ENCODE measurements at places on chromosomes 12 and 14.

GRCh38 chr14:85418721-85419120 lies 111.2 kb upstream of the FLRT2 start:
- no peak for DNase-seq

GRCh38 chr12:112809684-112810083 lies 18.1 kb downstream of the RPH3A start:
- no peak for DNase-seq

GRCh38 chr12:127811988-127812387 lies 455.0 kb upstream of the TMEM132C start:
- no peak for DNase-seq

GRCh38 chr12:111758120-111758561 lies 8.6 kb upstream of the ALDH2 start:
- DNase-seq: no peak

- DNase-seq: no peak
These were observed 71.9 kb downstream of the RASSF8 start for GRCh38 chr12:26030371-26030770.

- DNase-seq: no peak
These were observed 16.3 kb downstream of the ST8SIA1 start for GRCh38 chr12:22318108-22318737.

- peak; percentile 40 for DNase-seq
These were observed 75.9 kb upstream of the FBRSL1 start for GRCh38 chr12:132413931-132414588.

GRCh38 chr12:87796961-87797516 lies 232.2 kb downstream of the C12orf50 start:
- DNase-seq: no peak

GRCh38 chr12:75271576-75271975 lies 58.5 kb downstream of the CAPS2 start:
- DNase-seq: no peak

DNA sequence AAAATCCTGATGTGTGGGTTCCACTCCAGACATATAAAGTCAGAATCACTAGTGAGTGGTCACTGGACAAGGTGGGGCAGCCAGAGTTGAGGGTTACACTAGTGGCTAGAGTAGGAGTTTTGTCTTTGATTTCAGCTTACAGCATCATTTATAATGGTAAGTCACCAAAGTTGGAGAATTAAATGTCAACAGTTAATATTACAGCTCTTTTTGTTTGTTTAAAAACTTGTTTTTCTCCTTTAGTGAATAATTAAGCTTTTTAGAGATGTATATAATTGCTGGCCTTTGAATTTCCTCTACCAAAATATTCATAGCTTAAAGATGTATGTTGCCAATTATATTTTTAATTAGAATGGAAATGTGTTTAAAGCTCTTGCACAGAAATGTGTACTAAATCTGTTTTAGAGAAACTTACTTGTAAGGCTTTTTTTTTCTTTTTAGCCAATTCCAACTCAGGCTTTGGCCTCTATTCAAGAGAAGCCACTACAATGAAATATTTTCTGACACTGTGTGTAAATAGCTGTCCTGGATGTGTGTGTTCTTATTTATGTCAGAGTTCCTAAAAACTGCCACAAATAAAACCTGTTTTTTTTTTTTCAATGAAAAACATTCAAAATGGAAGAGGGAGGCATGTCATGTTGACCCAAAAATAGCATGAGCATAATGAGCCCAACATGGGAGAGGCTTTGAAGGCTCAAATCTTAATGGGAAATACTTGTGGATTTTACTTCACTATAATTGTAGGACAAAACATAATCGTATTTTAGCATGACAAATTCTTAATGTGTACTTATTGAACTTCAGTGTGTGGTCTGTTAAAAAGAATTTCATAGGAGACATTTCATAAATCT lies 92.2 kb downstream of the TBC1D30 start:
- no peak for DNase-seq

DNA sequence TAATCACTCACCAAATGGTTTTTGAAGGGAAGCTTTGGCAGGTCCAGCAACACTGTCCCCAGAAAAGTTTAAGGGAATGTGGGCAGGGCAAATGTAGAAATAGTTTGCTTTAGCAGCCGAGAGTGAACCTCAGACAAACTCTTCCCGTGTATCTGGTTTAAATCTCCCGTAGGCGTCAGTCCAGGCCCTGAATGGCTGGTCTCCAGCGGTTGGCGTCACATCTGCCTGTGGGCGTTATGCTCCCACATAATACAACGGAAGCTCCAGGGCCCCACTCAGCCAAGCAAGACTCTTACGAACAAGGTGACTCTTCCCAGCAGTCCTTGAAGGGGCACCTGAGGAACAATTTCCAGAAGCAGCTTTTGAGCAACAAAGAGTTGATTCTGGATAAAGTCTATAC lies 942 bp downstream of the ZC2HC1C start:
- no peak for DNase-seq

DNA sequence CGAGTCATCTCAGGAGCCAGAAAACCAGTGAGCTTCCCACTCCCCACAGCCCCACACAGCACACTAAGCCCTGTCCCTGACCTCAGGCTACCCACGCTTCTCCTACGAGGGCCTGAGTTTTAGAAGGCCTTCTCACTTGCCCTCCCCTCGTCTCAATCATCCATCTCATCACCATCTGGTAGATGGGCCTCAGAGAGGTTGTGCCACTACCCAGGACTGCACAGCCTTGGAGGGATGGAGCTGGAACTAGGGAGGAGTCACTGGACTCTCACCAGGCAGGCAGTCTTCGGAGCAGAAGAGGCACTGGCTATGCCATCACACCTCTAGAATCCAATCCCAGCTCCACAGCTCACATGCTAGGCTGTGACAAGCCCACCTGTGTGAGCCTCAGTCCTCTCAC lies 52.3 kb downstream of the ITPK1 start:
- DNase-seq: no peak

- DNase-seq: peak; percentile 61
These were observed 693.0 kb downstream of the NRXN3 start for GRCh38 chr14:78863143-78863542.

DNA sequence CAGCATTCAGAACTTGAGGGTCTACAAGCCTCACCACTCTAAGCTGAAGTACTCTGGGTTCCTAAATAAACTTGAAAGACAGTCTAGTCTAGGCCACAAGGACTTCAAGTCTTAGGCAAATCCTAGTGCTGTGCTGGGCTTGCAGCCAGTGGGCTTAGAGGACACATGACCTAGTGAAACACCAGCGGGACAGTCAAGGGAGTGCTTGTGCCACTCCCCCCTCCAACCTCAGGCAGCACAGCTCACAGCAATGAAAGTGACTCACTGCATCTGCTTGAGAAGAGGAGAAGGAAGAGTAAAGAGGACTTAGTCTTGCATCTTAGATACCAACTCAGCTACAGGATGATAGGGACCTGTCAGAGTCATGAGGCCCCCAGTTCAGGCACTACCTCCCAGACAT lies 438.1 kb downstream of the IPO8 start:
- no peak for DNase-seq

DNA sequence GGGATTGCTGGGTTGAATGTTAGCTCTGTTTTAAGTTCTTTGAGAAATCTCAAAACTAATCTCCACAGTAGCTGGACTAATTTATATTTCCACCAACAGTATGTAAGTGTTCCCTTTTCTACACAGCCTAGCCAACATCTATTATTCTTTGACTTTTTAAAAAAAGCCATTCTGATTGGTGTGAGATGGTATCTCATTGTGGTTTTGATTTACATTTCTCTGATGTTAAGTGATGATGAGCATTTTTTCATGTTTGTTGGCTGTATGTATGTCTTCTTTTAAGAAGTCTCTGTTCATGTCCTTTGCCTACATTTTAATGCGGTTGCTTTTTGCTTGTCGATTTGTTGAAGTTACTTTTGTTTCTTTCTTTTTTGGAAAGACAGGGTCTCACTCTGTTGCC lies 301.1 kb upstream of the OR4E1 start:
- DNase-seq: no peak

DNA sequence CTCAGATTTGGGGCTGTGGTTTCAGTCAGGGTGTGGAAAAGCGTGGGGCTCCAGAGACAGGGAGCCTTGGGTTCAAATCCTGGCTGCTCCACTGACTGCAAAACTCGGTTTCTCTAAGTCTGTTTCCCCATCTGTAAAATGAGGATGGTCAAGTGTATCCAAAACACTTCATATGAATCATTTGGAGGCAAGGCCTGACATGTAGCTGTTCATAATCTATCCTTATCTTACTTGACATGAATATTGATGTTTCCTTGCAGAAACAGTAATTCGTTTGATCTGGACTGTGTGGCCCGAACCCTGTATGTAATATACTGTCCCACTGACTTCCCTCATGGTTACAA lies 1.5 kb upstream of the CCDC63 start:
- DNase-seq: no peak

DNA sequence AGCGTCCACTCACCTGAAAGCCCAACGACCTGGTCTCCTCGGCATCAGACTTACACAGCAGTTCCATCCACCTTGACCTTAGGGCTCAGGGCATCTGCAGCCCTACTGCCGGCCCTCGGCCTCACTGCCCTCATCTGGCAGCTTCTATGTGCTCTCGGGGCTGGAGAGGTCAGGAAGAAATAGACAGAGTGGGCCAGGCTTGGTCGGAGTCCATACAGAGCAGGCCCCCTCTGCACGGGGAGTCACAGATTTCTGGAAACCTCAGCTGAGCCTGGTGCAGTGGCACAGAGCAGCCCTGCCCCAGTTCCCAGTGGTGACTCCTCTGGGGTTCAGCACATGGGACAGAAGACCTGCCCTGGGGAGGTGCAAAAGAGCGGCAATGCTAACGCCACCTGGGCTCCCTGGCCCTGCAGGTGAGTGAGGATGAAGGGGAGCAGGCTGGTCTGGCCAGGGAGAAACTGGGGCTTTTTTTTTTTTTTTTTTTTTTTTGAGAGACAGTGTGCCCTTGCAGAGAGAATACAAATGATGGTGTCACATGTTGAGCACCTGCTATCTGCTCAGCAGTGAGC lies 190.1 kb upstream of the PRMT8 start:
- no peak for DNase-seq

- peak; percentile 23 for DNase-seq
These were observed 745 bp upstream of the NAA30 start for GRCh38 chr14:57389646-57390036.

DNA sequence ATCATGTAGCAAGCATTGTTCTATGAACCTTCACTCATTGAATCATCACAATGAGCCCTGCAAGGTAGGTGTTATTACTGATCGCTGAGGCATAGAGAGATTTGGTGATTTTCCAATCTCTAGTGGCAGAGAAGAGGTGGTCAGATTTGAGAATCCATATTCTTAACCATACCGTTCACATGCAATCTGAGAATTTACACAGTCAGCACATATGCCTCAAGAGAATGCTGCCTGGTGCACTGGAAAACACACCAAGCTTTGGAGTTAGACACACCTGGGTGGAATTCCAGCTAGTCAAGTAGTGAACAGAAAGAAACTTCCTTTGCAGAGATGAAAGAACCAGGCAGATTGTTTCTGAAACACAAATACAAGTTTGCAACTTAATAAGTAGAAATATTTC lies 94.1 kb downstream of the LGR5 start:
- DNase-seq: no peak

- DNase-seq: no peak
These were observed 179.6 kb upstream of the PDZRN4 start for GRCh38 chr12:41008472-41008871.

DNA sequence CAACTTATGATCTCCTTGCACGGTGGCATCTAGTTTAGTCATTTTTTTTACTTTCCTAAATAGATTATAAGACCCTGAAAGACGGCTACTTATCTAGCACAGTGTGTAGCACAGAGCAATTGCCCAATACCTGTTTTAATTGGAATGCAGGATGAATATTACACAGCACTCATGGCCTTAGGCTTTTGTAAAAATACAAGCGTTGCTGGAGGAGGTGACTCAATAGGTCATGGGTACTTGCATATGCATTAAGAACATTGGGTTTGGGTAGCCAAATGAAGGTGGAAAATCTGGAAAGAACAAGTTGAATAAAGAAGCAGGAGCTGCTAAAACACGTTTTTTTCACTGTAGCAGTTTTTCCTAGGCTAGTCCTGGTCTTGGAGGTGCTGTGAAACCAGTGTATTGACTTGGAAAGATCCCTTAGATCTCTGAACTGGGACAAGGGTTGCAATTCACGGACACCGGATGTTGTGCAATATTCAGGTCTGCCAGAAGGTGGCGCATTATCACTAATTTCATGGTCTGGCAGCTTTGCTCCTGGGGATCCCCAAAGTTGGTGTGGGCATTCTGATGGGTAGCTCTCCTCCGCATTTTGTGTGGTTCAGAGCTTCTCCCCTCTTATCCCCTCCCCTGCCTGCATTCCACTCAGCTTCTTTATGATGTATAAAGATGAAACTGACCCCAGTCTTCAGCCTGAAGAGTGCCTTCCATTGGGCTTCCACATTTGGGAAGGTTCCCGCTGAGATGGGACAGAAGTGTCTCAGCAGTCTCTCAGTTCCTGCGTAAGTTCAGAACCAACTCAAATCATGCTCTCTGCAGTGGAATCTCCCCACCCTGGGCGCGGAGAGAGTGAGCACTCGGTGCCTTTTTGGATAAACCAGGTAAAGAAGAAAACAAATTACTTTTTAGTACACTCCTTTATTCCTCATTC lies 278.3 kb downstream of the NRXN3 start:
- peak; percentile 66 for DNase-seq

Data from activated naive CD4-positive, alpha-beta T cell treated with anti-CD3 and anti-CD28 coated beads, Interleukin-2, amount 10 ng/mL, durations not matched to agents 7 days and 5 days (primary cell).